ENCODE measurements at places on chromosomes 2 and 18. TPM values are rescaled to one million over a fixed set of nuclear protein-coding genes. Genes with fewer than 3 reads are reported as not detected.

Gene RNU2-63P
- 3.3 TPM for total RNA-seq

GRCh38 chr2:82317012-82317411, 2012.5 kb upstream of the LRRTM1 start:
- H3K4me1 ChIP-seq: no peaks in the 10 kb centered on the region
- H3K27ac ChIP-seq: no peak overlapping the region

DNA sequence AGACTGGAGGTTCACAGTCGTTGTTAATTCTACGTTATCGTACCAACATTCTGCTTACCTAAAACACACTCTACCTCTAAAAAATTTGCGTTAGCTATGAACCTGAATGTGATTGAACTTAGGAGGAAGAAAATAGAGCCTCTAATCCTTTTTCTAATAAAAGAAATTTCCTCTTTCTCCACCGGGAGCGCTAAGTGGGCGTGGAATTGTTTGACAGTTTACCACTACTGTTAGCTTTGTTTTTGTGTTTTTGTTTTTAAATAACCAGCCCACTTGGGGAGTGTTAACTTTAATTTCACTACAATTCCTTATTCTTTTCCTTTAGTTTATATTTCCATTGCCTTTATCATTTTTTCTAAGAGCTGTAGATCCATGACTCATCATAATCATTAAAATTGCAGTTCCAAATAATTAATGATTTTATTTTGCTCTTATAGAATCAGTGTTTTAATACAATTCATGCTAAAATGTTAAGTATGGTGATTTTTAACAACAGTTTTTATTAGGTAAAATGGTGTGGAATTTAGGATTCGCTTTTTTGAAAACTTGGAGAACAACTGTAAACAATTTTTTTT, 55.0 kb upstream of the ITM2C start:
- H3K27ac ChIP-seq: no peak overlapping the region
- H3K27me3 ChIP-seq: no peaks in the 10 kb centered on the region
- H3K36me3 ChIP-seq: peaks cover 4% of the 10 kb centered on the region
- no peaks in the 10 kb centered on the region for H3K4me1 ChIP-seq
- H3K4me3 ChIP-seq: no peak overlapping the region

- no peak overlapping the region for H3K4me3 ChIP-seq
- H3K36me3 ChIP-seq: no peaks in the 10 kb centered on the region
- no peak for DNase-seq
- no peaks in the 10 kb centered on the region for H3K27me3 ChIP-seq
- H3K4me1 ChIP-seq: no peaks in the 10 kb centered on the region
These were observed 159.9 kb downstream of the CTIF start for GRCh38 chr18:48698707-48699106.

Gene CAVIN2
- 23.2 TPM for total RNA-seq

GRCh38 chr2:18637196-18637595, 47.8 kb upstream of the NT5C1B start:
- no peaks in the 10 kb centered on the region for H3K27me3 ChIP-seq
- no peak for DNase-seq
- no peaks in the 10 kb centered on the region for H3K4me1 ChIP-seq
- H3K27ac ChIP-seq: no peak overlapping the region
- no peaks in the 10 kb centered on the region for H3K36me3 ChIP-seq

Gene LRATD1
- 2.1 TPM for total RNA-seq

GRCh38 chr2:232042911-232043574, 81.5 kb downstream of the DIS3L2 start:
- no peaks in the 10 kb centered on the region for H3K27me3 ChIP-seq
- DNase-seq: no peak
- H3K36me3 ChIP-seq: no peaks in the 10 kb centered on the region
- no peak overlapping the region for H3K27ac ChIP-seq

Gene CIB4
- total RNA-seq: not detected

Gene C2orf80
- total RNA-seq: not detected

Gene WDR12
- 25.2 TPM for total RNA-seq

Gene ATP6V1B1
- total RNA-seq: not detected

GRCh38 chr2:229437467-229437866, 166.4 kb upstream of the PID1 start:
- no peak overlapping the region for H3K4me3 ChIP-seq

- no peak for DNase-seq
- H3K36me3 ChIP-seq: no peaks in the 10 kb centered on the region
- H3K4me1 ChIP-seq: no peaks in the 10 kb centered on the region
- H3K27me3 ChIP-seq: no peaks in the 10 kb centered on the region
- H3K4me3 ChIP-seq: no peak overlapping the region
These were observed 196.9 kb downstream of the NRP2 start for GRCh38 chr2:205878999-205879762.

GRCh38 chr18:35469725-35470124, 28.0 kb downstream of the INO80C start:
- DNase-seq: no peak
- H3K27me3 ChIP-seq: no peaks in the 10 kb centered on the region
- no peaks in the 10 kb centered on the region for H3K4me1 ChIP-seq
- no peak overlapping the region for H3K27ac ChIP-seq
- H3K36me3 ChIP-seq: no peaks in the 10 kb centered on the region

GRCh38 chr2:104844807-104845551, 8.9 kb upstream of the POU3F3 start:
- no peak overlapping the region for H3K4me3 ChIP-seq
- H3K36me3 ChIP-seq: no peaks in the 10 kb centered on the region
- no peak overlapping the region for H3K27ac ChIP-seq
- no peaks in the 10 kb centered on the region for H3K27me3 ChIP-seq

DNA sequence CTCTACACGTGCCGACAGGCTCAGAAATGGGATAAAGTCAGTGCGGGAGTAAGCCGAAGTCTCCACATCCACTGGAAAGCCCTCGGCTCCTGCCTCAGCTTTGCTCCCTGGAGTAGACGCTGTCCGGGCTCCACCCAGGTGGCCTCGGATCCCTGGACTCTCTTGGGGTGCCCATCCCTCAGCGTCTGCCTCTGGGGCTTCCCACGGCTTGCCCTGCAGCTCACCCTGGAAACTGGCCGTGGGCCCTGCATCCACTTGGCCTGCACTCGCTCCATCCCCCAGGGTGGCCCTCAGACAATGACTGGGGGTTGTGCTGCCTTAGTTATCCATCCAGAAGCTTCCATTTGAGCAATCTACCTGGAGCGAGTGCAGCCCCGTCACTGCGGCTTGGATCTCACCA, 36.2 kb upstream of the TAF1B start:
- no peaks in the 10 kb centered on the region for H3K4me1 ChIP-seq
- H3K27ac ChIP-seq: no peak overlapping the region
- H3K4me3 ChIP-seq: no peak overlapping the region
- no peaks in the 10 kb centered on the region for H3K36me3 ChIP-seq
- no peaks in the 10 kb centered on the region for H3K27me3 ChIP-seq
- DNase-seq: peak; percentile 56

DNA sequence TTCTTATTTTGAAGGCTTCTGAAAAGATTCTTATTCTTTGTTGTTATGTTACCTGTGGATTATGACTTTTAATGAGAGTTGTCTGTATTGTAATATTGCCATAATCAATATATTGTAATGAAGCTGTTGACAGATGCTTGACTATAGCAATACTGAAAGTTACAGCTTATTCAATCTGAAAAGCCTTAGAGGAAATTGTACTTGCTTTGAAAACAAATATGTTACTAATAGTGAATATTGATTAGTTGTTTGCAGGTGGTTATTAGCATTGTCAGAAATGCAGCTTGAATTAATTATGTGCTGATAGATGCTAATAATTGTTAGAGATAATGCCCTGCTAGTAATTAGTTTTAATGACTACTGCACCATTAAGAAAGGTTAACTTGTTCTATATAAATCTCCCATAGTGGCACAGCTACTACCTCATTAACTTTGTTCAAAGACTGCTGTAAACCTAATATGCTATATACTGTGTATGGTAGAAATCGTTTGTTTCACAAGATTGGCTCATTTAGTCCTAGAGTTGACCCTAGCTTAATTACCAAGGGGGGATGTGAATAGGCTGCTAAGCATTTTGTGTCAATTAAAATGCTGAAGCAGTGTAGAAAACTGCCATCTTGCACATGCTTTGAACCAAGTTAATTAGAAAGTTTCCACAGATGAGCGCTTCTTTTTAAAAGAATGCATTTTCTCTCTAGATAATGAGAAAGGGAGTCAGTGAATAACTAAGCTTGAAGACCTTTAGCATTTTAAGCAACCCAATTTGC, 30.5 kb downstream of the SLC39A10 start:
- H3K27me3 ChIP-seq: no peaks in the 10 kb centered on the region
- H3K4me3 ChIP-seq: no peak overlapping the region
- DNase-seq: no peak
- no peaks in the 10 kb centered on the region for H3K36me3 ChIP-seq

- no peaks in the 10 kb centered on the region for H3K36me3 ChIP-seq
- peaks cover 5% of the 10 kb centered on the region for H3K4me1 ChIP-seq
- H3K27me3 ChIP-seq: no peaks in the 10 kb centered on the region
- no peak overlapping the region for H3K27ac ChIP-seq
- H3K4me3 ChIP-seq: no peak overlapping the region
These were observed 71.2 kb upstream of the DOCK10 start for GRCh38 chr2:225113371-225114015.

- no peaks in the 10 kb centered on the region for H3K27me3 ChIP-seq
- H3K4me3 ChIP-seq: no peak overlapping the region
- H3K36me3 ChIP-seq: no peaks in the 10 kb centered on the region
- DNase-seq: no peak
- H3K4me1 ChIP-seq: no peaks in the 10 kb centered on the region
These were observed 2.8 kb downstream of the WDR54 start for GRCh38 chr2:74424139-74424992.

GRCh38 chr2:222950638-222951285, 89.9 kb downstream of the ACSL3 start:
- no peak overlapping the region for H3K4me3 ChIP-seq
- no peak overlapping the region for H3K27ac ChIP-seq
- no peaks in the 10 kb centered on the region for H3K27me3 ChIP-seq
- no peaks in the 10 kb centered on the region for H3K36me3 ChIP-seq
- no peaks in the 10 kb centered on the region for H3K4me1 ChIP-seq

DNA sequence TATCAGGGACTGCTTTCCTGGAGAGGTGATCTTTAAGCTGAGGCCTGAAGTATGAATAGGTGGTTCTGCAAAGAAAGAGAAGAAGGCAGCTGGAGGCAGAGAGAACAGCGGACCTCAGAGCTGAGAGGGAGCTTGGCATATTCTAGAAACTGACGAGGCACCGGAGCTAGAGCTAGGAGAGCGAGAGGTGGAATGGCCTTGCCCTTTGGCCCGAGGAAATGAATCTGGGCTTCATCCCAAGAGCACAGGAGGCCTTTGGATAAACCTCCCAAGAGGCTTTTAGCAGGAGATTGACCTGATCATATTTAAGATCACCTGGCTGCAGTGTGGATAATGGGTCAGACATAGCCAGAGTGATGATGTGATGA, 7.9 kb downstream of the DYSF start:
- no peaks in the 10 kb centered on the region for H3K4me1 ChIP-seq
- DNase-seq: no peak
- no peak overlapping the region for H3K27ac ChIP-seq

GRCh38 chr2:213544940-213545339, 260.7 kb downstream of the SPAG16 start:
- no peaks in the 10 kb centered on the region for H3K4me1 ChIP-seq
- DNase-seq: no peak
- H3K4me3 ChIP-seq: no peak overlapping the region
- H3K36me3 ChIP-seq: no peaks in the 10 kb centered on the region
- no peaks in the 10 kb centered on the region for H3K27me3 ChIP-seq
- H3K27ac ChIP-seq: no peak overlapping the region

- no peaks in the 10 kb centered on the region for H3K36me3 ChIP-seq
- no peak for DNase-seq
These were observed 305.1 kb upstream of the FSHR start for GRCh38 chr2:49459314-49459993.

- no peaks in the 10 kb centered on the region for H3K27me3 ChIP-seq
- no peaks in the 10 kb centered on the region for H3K36me3 ChIP-seq
- H3K4me1 ChIP-seq: no peaks in the 10 kb centered on the region
- no peak for DNase-seq
- no peak overlapping the region for H3K27ac ChIP-seq
These were observed 127.6 kb upstream of the ZNF516 start for GRCh38 chr18:76622651-76623050.

DNA sequence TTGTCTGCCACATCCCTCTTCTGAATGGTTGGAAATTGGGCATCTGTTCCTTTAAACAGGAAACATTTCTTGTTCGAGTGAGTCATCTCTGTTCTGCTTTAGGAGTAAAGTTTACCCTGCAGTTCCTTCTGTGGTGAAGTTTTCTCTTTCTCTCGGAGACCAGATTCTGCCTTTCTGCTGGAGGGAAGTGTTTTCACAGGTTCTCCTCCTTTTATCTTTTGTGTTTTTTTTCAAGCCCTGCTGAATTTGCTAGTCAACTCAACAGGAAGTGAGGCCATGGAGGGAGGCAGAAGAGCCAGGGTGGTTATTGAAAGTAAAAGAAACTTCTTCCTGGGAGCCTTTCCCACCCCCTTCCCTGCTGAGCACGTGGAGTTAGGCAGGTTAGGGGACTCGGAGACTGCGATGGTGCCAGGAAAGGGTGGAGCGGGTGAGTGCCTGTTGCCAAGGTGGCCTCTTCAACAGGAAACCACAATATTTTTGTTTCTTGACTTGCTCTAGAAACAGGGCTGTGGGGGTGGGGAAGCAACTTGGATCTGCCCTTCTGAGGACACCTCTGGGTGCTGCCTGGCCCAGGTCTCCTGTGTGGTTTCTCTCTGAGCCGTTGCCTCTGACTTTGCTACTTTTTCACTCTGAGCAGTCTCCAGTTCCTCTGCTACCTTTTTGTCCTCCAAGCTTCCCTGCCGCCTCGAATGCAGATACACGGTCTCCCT, 2.2 kb upstream of the CASP8 start:
- peak overlapping the region; percentile 9 for H3K27ac ChIP-seq
- H3K27me3 ChIP-seq: no peaks in the 10 kb centered on the region
- H3K4me1 ChIP-seq: peaks cover 2% of the 10 kb centered on the region
- peak; percentile 89 for DNase-seq
- H3K36me3 ChIP-seq: no peaks in the 10 kb centered on the region

Gene GPR155
- total RNA-seq: 6.8 TPM

- H3K4me3 ChIP-seq: no peak overlapping the region
- no peaks in the 10 kb centered on the region for H3K4me1 ChIP-seq
- no peak for DNase-seq
- peaks cover 18% of the 10 kb centered on the region for H3K36me3 ChIP-seq
These were observed 21.6 kb downstream of the PRKRA start for GRCh38 chr2:178429336-178429735.

GRCh38 chr18:49648811-49649210, 87.0 kb downstream of the LIPG start:
- H3K27me3 ChIP-seq: no peaks in the 10 kb centered on the region
- DNase-seq: no peak
- no peaks in the 10 kb centered on the region for H3K4me1 ChIP-seq
- H3K36me3 ChIP-seq: no peaks in the 10 kb centered on the region
- H3K4me3 ChIP-seq: no peak overlapping the region
- no peak overlapping the region for H3K27ac ChIP-seq

GRCh38 chr2:161265874-161266273, 42.4 kb upstream of the PSMD14 start:
- no peaks in the 10 kb centered on the region for H3K27me3 ChIP-seq
- H3K36me3 ChIP-seq: no peaks in the 10 kb centered on the region
- no peak for DNase-seq
- H3K27ac ChIP-seq: no peak overlapping the region
- no peak overlapping the region for H3K4me3 ChIP-seq

DNA sequence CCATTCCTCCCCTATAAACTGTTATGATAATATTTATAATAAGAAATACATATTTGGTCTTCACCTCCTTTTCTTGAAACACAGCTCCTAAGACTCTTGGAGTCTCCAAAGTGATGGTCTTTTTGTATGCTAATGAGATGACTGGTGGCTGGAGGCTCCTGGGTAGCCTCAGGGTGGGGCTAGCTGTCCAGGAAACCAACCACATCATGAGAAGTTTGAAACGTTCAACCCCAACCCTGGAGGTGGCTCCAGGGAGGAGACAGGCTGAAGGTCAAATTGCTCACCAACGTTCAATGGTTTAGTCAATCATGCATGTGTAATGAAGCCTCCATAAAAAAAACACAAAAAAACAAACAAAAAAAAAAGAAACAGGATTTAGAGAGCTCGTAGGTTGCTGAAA, 298.7 kb upstream of the MGAT5 start:
- no peaks in the 10 kb centered on the region for H3K4me1 ChIP-seq
- no peak overlapping the region for H3K27ac ChIP-seq
- DNase-seq: no peak

Gene TDRD15
- 0.15 TPM for total RNA-seq

Data from aorta (tissue), 5 donors.